ENCODE measurements at places on chromosomes 11 and 22. TPM values are rescaled to one million over a fixed set of nuclear protein-coding genes. Genes with fewer than 3 reads are reported as not detected.

DNA sequence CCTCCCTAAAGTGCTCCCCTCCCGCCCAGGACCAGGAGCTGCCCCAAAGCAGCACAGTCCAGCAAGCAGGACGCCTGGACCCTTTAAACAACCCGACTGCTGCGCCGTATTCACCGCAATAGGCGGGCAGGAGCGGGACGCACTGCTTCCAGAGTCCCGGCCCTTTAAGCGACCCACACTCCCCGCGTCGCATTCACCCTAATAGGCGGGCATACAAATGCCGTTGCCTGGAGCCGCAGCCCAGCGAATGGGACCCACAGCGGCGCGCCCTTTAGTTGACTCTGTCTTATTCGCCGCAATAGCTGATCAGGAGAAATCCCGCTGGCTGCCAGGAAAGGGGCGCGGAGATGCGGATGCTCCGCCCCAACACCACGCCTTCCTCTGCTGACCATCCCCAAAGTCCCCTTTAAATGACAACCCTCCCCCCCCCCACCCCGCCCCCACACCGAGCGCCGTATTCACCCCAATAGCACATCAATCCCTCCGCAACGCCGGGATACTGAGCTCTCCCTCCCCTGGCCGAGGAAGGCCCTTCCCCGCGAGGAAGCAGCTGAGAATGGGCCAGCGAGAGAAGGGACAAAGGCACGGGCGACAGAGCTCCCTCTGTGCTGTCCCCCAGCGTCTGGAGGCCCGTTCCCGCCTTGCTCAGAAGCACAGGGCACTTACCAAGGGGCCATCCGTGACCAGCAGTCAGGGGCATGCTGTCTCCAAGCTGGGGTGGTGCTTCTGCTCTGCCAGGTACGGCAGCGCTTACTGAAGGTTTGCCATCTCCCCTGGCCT is 4.7 kb downstream of the OSBPL5 start:
- H3K27ac ChIP-seq = no peak overlapping the region
- DNase-seq = no peak
- H3K36me3 ChIP-seq = no peaks in the 10 kb centered on the region
- peaks cover 3% of the 10 kb centered on the region for H3K4me1 ChIP-seq
- H3K27me3 ChIP-seq = no peaks in the 10 kb centered on the region
- no peak overlapping the region for H3K4me3 ChIP-seq

Gene RFPL2
- total RNA-seq = not detected

Gene ZDHHC5
- 86.7 TPM for total RNA-seq

DNA sequence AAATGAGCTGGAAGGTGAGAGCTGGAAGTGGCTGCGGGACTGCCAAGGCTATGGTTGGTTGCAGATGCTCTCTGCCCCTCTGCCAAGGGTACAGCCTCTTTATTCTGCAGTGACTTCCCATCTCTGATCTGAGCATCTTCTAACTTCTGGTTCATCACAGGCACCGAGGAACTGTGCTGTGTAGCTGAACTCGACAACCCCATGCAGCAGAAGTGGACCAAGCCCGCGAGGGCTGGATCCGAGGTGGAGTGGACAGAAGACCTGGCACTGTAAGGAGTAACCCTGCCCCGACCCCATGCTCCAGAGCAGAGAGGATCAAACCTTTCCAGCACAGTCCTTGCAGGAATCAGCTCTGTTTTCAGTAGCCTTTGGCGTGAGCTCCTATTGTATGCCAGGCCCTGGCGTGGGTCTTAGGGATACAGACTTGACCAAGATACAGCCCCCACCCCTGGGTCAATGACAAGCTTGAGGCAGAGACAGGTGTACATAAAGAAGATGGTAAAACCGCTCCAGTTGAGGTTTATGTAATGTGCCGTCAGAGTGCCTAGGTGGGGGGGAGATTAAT is 4.3 kb downstream of the C2CD2L start:
- H3K4me1 ChIP-seq = peaks cover 16% of the 10 kb centered on the region
- H3K27me3 ChIP-seq = no peaks in the 10 kb centered on the region
- no peak overlapping the region for H3K4me3 ChIP-seq
- H3K27ac ChIP-seq = no peak overlapping the region
- H3K36me3 ChIP-seq = peaks cover 36% of the 10 kb centered on the region

DNA sequence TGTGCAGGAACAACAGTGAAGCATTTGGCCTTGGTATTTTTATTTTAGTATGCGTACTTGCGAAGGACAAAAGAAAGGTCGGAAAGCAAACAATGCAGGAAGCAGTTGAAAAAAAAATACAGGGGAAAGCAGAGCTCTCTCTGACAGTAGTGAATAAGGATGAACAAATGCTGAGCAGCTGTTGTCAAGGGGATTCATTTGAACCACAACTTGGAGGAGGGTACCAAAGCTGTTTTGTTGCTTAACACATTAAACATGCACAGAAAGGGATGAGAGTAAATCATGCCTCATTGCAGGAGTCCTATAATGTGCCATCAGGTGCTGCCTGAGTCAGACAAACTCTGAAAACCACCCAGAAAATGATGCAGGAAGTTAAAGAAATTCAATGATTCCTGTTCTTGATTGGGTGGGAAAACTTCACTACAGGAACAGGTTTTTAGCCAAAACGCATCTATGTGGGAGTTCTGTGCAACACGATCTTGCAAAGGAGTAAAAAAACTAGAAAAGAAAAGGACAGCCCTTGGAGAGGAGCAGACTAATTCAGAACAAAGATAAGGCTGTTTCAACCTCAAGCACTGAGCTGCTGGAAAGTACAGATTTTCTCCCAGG is 2113.5 kb downstream of the LRRC4C start:
- no peaks in the 10 kb centered on the region for H3K4me1 ChIP-seq
- H3K27me3 ChIP-seq = no peaks in the 10 kb centered on the region
- no peak overlapping the region for H3K27ac ChIP-seq
- H3K36me3 ChIP-seq = no peaks in the 10 kb centered on the region
- DNase-seq = no peak

DNA sequence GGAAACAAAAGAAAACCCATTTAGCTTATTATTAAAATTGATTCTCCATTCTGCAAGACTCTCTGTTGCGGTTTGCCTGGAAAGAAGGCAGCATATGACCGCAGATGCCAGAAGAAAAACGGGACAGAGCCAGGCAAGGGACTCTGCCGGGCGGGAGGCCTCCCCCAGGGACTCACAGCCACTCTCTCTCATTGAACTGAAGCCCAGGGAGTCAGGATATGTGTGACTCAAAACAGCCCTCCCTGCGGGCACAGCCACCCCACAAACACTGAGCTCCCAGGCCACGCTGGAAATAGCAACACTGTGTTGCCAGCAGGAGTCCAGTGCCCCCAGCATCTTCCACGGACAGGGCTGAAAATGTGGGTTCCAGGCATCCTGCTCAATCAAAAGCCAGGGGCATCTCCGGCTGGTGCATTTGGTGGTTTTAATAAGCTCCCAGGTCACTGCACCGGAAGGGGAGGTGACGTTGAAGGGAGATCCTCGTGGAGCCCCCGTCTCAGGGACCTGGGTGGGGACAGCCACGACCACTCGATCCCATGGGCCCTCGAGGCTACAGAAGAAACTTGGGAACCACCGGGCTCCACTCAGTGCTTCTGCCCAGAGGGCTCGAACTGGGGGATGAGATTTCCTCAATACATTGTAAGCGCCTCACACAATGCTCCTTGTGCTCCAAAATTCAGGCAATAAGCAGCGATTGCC is 624.5 kb downstream of the TBC1D22A start:
- H3K4me1 ChIP-seq = no peaks in the 10 kb centered on the region
- H3K27ac ChIP-seq = no peak overlapping the region
- DNase-seq = no peak
- H3K27me3 ChIP-seq = peaks cover 27% of the 10 kb centered on the region
- H3K4me3 ChIP-seq = no peak overlapping the region

DNA sequence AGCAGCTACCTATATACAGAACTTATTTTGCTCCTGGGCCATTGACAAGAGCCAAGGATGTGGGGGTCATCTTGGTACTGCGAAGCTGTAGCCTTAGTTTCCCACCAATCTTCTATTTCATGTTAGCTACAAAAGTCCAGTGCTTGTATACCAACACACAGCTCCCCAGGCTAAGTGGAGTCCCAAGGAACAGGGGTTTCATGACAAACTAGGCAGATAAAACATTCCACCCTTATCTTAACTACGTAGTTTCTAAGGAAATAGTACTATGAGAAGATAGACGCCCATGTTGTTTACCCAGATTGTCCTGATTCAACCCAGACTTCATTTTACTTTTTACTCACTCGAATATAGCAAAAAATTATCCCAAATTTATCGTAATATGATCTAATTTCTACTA is 218.5 kb downstream of the DYNC2H1 start:
- no peak overlapping the region for H3K27ac ChIP-seq
- no peaks in the 10 kb centered on the region for H3K4me1 ChIP-seq
- H3K36me3 ChIP-seq = no peaks in the 10 kb centered on the region
- DNase-seq = no peak
- no peak overlapping the region for H3K4me3 ChIP-seq
- H3K27me3 ChIP-seq = no peaks in the 10 kb centered on the region

Gene F2
- total RNA-seq = not detected

DNA sequence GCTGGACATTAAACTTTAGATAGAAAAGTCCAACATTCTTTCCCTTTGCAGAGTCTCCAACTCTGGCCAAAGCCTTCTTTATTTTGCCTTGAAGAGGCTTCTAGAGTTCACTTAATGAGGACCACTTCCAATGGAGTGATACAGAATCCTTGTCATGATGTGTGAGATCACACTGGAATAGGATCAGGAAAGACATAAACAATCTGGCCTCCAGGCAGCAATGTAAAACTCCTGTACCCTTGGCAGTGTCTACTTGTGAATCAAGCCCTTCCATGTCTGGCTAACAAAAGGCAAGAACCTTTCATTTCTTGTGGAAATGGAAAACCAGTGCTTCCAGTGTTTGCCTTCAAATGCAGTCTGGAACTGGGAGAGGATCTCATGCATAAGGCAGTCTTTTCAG is 56.5 kb upstream of the FIBIN start:
- no peak for DNase-seq
- no peaks in the 10 kb centered on the region for H3K4me1 ChIP-seq
- H3K4me3 ChIP-seq = no peak overlapping the region
- no peaks in the 10 kb centered on the region for H3K27me3 ChIP-seq
- no peak overlapping the region for H3K27ac ChIP-seq

DNA sequence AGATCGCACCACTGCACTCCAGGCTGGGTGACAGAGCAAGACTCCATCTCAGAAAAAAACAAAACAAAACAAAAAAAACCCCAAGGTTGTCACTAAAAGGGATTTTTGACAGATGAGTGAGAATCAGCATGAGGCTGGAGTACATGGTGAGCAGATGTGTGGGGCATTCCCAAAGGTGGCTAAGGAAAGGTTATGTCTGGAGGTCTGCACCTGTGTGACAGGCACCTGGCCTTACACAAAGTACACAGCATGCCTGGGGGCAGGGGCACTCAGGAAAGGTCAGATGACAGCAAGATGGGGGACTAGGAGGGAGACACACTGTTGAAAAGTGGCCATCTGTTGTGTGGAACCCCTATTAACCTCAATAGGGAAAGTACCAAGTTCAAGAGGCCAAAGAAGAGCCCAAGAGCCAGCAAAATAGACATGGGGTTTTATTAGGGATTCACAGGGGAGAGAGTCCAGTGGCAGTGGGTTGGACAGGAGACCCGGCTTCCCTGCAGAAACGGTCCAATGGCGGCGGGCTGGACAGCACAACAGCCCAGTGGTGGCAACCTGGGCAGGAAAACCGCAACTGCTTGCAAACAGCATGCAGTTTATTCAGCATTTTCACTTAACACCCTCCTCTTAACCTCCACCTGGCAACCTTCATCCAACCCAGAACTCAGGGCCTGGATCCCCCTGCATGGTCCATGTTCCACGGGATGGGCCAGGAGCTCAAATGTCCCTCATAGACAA is 101.1 kb downstream of the MICAL2 start:
- no peak for DNase-seq
- H3K36me3 ChIP-seq = peaks cover 60% of the 10 kb centered on the region
- H3K4me3 ChIP-seq = no peak overlapping the region
- no peaks in the 10 kb centered on the region for H3K27me3 ChIP-seq

GRCh38 chr22:32911503-32911902 is 110.0 kb downstream of the TIMP3 start:
- no peak overlapping the region for H3K27ac ChIP-seq
- no peaks in the 10 kb centered on the region for H3K4me1 ChIP-seq
- no peaks in the 10 kb centered on the region for H3K27me3 ChIP-seq
- no peak for DNase-seq
- H3K4me3 ChIP-seq = no peak overlapping the region
- no peaks in the 10 kb centered on the region for H3K36me3 ChIP-seq

- no peak overlapping the region for H3K27ac ChIP-seq
- no peak overlapping the region for H3K4me3 ChIP-seq
- no peak for DNase-seq
- H3K27me3 ChIP-seq = peaks cover 28% of the 10 kb centered on the region
- H3K4me1 ChIP-seq = no peaks in the 10 kb centered on the region
These were observed 118.4 kb upstream of the ASPHD2 start for GRCh38 chr22:26310616-26311015.

Gene P4HA3
- 2.0 TPM for total RNA-seq

Gene DNAJB13
- total RNA-seq = 0.46 TPM
